GM12892 (cell line): ENCODE measurements at places on chromosomes 16 and 17.

DNA sequence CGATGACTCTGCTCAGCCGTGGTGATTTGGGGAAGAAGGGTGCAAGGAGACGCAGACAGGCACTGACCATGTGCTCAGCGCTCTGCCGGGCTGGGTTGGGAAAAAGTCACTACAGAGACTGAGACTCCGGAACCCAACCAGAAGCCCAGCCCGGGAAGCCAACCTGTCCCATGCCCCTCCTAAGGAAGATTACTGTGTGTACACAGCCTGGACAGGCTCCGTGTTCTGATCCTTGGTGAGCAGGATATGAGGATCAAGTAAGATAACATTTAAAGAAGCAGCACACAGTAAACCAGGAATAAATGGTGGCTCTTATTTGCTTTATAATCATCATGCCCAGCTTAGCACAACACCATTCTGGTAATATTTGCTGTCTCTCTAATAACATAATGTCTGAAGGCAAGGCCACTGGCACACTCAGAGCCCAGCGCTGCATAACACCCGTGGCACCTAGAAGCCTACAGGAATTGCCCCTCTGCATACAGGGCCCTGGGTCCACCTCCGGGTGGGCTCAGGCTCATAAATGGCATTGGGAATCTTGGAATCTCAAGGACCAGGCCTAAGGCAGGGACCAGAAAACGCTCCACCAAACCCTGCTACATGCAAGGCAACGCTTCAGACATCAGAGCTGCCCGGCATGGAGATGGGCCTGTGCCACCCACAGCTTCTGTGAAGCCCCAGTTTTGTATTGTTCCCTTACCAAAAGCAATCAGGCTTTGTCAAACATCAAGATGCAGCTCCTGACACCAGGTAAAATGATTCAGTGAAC, 113.5 kb downstream of the DYNLRB2 start:
- DNase-seq, result no peak

DNA sequence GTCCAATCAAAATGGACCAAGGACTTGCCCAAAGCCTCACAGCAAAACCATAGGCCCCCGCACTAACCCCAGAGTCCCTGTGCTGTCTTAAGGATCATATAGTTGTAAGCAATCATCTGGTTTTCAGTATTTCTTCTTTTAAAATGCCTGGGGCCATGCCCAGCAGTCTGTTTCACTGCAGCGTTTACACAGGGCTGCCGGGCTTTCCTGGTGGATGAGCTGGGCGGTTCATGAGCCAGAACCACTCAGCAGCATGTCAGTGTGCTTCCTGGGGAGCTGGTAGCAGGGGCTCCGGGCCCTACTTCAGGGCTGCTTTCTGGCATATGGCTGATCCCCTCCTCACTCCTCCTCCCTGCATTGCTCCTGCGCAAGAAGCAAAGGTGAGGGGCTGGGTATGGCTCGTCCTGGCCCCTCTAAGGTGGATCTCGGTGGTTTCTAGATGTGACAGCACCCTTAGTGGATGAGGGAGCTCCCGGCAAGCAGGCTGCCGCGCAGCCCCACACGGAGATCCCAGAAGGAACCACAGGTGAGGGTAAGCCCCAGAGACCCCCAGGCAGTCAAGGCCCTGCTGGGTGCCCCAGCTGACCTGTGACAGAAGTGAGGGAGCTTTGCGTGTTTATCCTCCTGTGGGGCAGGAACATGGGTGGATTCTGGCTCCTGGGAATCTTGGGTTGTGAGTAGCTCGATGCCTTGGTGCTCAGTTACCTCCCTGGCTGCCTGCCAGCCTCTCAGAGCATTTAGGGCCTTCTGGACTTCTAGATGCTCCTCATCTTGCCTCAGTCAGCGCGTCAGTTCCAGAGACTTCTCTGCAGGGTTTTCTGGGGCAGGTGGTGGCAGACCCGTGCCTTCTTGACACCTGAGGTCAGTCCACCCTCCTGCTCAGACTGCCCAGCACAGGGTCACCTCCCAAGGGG, 24.8 kb upstream of the STH start:
- DNase-seq, result no peak

- DNase-seq, result no peak
Observed at GRCh38 chr16:88451586-88452481, 1.2 kb upstream of the ZFPM1 start.

GRCh38 chr17:41480136-41480535, 815 bp downstream of the KRT35 start:
- DNase-seq, result no peak

GRCh38 chr17:64297467-64298088, 34.5 kb upstream of the TEX2 start:
- no peak for DNase-seq

DNA sequence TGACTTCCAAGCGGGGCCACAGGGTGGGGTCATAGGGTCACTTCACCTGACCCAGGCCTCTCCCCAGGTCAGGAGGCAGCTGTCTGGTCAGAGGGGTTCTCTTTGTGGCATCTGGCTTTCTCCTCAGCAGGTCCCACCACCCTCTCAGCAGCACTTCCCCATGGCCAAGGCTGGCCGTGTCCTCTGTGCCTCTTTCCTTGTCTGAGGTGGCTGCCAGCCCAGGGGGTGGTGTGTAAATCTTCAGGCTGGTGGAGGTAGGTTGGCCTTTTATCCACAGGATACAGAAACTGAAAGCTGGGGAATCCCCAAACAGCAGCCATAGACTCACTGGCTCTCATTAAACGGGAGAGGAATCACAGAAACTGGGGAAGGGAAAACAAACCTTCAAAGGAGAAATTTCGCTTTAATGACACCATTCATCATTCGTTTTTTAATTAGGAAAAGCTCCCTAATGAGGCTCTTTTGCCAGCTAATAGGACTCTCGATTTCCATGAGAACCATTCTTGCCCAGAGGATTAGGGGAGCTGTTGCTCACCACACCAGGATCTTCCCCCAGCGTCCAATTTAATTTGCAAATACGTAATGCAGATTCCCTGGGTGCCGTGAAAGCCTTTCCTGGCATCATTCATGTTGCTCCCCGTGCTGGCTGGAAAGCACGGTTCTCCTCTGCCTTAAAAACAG, 18.0 kb downstream of the C17orf75 start:
- no peak for DNase-seq

- DNase-seq, result no peak
Observed at GRCh38 chr17:74096456-74096855, 107.0 kb upstream of the RPL38 start.

DNA sequence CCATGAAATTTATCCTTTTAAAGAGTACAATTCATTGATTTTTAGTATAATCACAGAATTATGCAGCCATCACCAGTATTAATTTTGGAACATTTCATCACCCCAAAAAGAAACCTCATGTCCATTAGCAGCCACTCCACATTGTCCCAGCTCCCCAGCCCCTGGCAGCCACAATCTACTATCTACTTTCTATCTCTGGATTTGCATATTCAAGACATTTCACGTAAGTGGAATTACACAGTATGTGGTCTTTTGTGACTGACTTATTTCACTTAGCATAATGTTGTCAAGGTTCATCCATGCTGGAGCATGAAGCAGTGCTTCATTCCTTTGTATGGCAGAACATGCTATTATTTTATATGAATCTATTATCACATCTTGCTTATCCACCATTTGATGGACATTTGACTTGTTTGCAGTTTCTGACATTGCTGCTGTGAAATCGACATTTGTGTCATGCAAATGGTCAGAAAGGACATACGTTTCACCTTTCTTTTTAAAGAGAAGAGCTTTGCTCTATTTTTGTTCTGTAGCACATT, 10.7 kb downstream of the METTL9 start:
- no peak for DNase-seq

DNA sequence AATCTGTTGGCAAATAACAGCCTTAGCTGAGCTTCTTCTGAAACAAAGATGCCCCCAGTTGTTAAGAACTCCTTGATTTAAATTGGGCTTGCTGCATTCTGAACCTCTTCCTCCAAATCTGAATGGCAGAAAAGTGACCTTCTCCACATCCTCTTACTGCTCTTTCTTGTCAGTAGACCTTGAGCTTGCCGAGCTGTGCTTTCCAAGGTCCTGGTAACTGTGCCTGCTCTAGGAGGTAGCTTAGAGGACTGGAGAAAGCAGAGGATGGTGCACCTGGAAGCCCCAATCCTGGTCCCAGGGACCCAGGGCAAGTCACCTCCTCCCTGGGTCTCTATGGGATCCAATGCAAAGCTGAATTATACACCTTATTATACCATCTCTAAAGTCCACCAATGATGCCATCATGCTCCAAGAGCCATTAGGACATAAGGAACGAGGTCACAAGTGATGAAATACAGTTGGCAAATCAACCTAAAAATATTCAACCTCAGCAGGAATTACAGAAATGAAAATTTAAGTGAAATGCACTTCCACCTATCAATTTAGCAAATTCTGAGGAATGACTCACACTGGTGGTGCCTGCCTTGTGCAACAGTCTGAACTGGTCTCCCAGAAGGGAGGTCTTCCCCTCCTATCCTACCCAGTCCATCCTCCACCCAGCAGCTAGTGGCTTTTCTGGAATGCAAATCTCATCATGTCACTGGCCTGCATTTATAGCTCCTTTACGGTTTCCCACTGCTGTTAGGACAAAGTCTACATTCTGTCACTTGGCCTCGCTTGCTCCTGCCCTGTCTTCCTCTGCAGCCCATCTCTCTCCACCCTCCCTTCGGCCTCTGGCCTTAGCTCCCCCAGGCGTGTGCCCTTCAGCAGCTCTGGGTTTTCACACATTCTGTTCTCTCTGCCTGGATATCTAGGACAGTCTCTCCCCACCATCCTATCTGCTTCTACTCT, 36.6 kb downstream of the TOM1L2 start:
- DNase-seq, result no peak

- no peak for DNase-seq
Observed at GRCh38 chr17:68319410-68320162, 28.3 kb downstream of the ARSG start.

- DNase-seq, result no peak
Observed at GRCh38 chr17:78592991-78593329, 15.8 kb upstream of the DNAH17 start.

- DNase-seq, result no peak
Observed at GRCh38 chr17:33328129-33328528, 35.0 kb upstream of the ASIC2 start.

DNA sequence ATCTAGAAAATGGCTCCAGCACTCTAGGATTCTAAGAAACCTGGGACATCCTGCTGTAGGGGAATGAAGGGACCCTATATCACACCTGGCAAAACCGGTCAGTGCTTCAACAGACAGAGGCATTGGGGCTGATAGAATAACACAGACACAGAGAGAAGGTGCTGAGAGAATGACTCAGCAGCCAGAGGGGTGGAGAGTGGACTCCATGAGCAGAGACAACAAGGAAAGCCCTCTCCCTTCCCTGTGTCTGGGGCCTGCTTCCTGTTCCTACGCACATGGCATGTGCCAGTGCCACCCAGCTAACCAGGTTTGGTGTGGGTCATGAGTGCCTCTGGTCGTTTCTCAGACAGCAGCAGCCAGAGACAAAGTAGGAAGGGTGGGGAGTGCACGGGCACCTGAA, 140.3 kb downstream of the CCT6B start:
- DNase-seq, result no peak

DNA sequence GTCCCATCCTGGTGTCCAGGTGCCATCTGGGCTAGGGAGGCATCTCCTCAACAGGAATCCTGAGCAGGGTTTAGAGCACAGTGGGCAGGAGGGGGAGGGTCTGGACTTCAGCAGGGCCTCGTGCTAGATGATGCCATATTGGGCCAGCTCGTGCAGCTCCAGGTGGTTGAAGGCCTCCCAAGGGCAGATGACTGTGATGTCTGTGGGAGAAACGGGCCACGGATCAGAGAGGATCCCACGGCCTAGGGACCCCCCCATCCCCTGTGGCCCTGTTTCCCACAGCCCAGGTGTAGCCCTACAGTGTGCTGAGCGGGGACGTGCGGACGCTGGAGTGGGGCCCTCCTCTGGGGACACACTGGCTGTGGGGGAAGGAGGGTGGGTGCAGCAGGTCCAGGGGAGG, 5.4 kb downstream of the PDE6G start:
- DNase-seq, result no peak

- DNase-seq, result no peak
Observed at GRCh38 chr16:55948230-55948629, 73.1 kb upstream of the CES5A start.

DNA sequence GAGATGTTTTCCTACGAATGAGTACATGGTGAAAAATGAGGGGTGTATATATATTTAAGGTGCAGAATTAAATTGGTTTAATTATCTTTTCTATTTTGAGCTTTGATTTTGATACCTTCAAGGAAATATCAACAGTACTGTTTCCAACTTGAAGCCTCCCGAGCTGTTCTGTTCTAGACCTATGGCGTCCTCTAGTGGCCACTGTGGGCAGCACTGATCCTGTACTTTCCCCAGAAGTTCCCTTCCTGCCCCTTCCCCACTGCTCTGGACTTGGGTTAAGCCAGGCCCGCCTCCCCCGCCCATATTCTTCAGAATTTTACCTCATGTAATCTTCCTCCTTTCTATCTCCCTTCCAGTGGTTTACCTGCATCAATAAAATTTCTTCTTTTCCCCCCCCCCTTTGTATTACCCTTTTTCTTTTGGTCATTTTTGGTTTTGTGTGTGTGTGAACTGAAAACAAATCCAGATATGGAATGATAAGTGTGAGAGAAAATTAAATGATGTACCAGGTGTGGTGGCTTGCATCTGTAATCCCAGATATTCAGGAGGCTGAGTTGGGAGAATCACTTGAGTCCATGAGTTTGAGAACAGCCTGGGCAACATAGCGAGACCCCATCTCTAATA, 1643.5 kb downstream of the TP53TG3F start:
- no peak for DNase-seq

DNA sequence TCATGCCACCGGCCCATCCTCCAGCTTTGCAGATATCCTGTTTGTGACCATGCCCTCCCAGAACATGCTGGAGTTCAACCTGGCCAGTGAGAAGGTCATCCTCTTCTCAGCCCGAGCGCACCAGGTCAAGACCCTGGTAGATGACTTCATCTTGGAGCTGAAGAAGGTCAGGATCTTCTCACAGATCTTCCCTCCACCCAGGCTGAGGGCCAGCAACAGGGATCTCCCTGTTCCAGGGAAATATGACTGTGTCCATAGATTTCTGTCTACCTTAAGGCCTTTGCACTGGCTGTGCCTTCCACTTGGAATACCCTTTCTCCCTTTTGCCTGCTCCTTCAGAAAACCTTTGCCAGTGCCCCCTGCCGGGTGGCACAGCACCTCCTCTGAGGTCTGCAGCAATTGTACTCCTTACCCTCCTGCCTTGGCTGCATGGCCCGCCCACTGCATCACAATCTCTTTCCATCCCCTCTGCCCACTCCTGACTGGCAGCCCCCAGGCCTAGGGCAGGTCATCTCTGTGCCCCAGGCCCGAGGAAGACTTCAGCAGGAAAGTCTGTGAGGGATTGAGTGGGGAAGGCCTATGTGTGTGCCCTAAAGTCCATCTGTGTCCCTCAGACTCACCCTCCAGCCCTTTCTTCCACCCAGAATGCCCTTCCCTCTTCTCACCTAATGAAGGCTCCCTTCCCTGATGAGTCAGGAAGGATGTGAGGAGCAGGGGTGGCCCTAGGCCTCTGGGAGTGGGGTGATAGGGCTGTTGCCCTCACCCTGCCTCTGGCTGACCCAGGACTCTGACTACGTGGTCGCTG, 27.3 kb upstream of the ALKBH5 start:
- no peak for DNase-seq

- DNase-seq, result no peak
Observed at GRCh38 chr16:31362476-31363405, 7.8 kb downstream of the ITGAX start.
